HEK293T (cell line): ENCODE measurements at places on chromosomes 3 and 15.

GRCh38 chr3:167742338-167742737, 6.8 kb downstream of the SERPINI1 start:
- no peak for DNase-seq

GRCh38 chr3:50486219-50486888, 17.1 kb downstream of the CACNA2D2 start:
- DNase-seq: no peak

DNA sequence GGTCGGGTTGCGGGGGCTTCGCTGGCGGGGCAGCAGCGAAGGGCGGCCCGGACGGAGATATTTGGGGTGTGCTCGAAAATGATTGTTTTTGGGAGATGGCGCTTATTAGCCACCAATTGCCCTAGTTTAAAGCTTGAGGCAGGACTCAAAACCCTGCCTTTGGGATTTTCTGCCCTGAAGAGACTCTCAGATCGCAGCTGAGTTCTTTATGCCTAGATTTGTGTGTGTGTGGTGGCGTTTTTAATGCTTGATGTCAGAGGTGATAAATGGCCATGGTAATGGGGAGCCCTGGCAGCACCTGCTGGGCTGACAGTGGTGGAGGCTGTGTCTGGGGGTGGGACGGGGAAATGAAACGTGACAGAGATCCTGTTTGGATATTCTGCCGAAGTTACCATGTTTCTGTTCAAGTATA, 604 bp downstream of the KCTD6 start:
- DNase-seq: no peak

GRCh38 chr15:42461261-42461660, 29.7 kb downstream of the ZNF106 start:
- DNase-seq: no peak

DNA sequence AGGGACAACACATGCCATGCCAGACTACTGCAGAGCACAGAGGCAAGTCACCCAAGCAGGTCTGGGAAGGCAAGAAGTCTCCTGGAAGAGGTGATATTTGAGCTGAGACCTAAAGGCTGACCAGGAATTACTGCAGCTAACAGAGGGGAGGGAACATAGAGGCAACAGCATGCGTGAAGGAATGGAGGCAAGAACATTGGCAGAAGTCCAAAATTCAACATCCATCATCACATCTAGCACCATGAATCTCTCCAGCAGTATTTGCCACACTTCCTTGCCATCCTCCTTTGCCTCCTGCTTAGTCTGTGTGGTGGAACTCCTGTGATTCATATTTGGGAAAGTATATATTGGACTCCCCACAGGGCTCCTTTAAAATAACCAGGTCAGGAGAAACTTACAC, 870 bp upstream of the TSEN2 start:
- DNase-seq: no peak

GRCh38 chr3:61600195-61600594, 38.8 kb downstream of the PTPRG start:
- DNase-seq: no peak

DNA sequence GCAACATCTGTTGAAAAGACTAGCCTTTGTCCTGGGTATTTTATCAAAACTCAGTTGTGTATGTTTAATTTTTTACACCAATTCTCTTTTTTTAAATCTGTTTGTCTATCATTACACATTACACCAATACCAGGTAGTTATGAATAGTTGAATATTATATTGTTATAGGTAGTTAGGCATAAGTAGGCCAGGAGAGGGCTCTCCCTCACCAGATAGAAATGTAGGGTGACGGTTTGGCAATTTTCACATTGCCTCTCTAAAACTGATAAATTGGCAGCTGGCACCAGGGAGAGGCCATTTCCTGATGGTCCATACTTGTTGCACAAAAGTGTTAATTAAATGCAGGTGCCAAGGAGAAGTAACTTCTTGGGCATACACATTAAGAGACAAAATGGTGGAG, 483.1 kb upstream of the EPHA6 start:
- DNase-seq: no peak

DNA sequence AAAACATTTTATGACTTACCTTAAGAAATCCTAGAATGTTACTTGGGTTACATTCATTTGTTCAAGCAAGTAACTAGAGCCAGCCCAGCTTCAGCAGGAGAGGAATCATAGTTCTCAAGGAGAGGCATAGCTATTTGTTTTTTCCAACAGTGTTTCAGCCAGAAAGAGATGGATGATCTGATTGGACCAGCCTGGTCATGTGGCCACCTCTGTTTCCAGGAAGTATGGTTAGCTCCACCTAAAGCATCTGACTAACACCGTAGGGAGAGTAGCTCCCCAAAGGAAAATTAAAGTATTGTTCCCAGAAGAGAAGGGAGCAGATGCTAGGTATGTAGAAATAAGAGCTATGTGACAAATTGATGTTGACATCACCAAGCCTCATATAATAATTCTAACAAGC, 417.1 kb downstream of the TAFA4 start:
- DNase-seq: no peak

DNA sequence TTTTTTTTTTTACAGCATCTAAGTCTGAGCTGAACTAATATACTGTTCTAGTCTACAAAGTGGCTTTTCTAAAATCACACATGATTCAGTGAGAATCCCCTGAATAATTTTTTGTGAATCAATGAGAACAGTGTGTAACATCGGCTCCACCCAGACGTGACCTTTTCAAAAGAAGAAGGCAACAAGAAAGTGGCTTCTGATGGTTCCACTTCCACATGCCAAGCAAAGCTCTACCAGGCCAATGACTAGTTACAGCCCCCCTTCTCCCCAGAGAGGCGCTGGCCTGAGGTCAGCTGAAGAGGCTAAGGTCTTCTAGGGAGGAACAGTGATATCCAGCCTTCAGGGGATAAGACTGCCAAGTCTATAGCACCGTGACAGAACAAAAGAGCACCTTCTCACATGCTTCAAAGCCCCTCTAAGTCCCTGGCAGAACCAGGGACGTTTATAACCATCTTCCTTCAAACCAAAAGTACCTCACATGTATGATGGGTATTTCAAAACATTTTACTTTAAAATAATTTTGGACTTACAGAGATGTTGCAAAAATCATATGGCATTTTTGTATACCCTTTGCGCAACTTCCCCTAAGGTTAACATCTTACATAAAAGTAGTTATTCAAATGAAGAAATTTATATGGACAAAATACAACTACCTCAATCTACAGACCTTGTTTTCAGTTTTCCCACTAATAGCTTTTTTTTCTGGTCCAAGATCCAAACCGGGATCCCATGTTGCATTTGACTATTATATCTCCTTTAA, 177.9 kb downstream of the OSBPL10 start:
- no peak for DNase-seq

GRCh38 chr3:29514912-29515311, 234.0 kb downstream of the RBMS3 start:
- DNase-seq: no peak

- peak; percentile 47 for DNase-seq
These were observed 162.0 kb downstream of the KLF13 start for GRCh38 chr15:31488437-31489204.

DNA sequence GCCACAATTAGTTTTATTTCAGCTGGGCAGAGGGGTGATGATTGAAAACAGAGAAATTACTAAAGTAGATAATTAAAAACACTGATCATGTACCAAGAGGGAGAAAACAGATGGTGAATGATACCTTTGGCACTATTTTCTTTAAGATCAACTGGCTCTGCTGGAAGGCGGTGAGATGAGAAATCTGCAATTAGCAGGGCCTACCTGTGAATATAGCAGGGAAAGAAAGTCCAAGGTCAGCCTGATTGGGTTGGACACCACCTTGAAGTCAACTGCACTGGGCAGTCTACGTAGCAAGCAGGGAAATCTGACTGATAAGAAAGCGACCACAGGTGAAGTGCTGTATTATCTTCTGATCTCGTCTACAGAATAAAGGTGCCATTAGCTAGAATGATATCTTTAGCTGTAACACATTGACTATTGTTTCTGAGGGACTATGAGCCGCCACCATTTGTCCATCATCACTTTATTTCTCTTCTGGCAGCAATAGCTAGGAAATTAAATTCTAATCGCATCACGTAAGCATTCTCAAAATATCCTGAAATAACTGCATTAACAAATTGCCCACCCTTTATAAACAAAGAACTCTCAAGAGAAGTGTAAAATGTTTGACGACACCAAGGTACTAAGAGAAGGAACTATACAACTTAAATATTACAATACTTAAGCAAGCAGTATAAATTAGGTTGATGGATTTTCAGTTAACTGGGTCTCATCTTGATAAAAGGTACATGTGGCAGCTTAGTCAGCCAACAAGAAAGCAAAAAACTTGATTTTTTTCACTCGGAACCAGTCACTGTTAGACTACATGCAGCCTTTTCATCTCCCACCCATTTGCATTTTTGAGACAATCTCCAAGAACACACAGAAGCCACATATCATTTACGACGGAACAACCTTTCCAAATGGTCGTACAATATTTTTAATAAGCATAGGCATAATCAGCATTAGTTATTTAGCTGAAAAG, 1.3 kb downstream of the NEDD4 start:
- DNase-seq: no peak

GRCh38 chr15:87591582-87591981, 665.0 kb downstream of the NTRK3 start:
- DNase-seq: no peak

- no peak for DNase-seq
These were observed 264.0 kb downstream of the TIGIT start for GRCh38 chr3:114557791-114558190.

GRCh38 chr15:91202510-91203102, 102.5 kb downstream of the SV2B start:
- no peak for DNase-seq

- peak; percentile 30 for DNase-seq
These were observed 103.6 kb upstream of the THSD4 start for GRCh38 chr15:71011503-71012155.

- no peak for DNase-seq
These were observed 158.1 kb upstream of the CTDSPL start for GRCh38 chr3:37703626-37704025.

GRCh38 chr15:94099574-94099960, 131.8 kb upstream of the MCTP2 start:
- no peak for DNase-seq

GRCh38 chr15:31453558-31454318, 127.1 kb downstream of the KLF13 start:
- no peak for DNase-seq

- DNase-seq: no peak
These were observed 16.4 kb downstream of the SLCO2A1 start for GRCh38 chr3:134013280-134013679.

DNA sequence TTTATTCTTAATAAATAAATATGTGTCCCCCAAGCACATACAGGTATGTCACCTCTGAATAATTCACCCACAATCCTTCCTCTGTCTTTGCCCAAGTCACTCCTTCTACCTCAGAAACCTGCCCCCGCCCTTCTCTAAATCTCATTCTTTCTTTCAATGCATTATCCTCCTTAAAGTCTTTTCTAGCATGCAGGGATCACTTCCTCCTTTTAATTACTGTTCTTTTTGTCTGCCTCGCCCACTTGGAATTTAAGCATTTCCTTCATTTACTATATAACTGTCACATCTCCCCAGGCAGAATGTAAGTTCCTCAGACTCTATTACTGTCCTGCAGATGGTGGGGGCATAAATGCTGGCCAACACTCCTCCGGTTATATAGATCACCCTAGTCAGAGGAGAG, 7.8 kb downstream of the CCDC80 start:
- DNase-seq: no peak

- DNase-seq: no peak
These were observed 37.2 kb downstream of the AP4E1 start for GRCh38 chr15:50945725-50946124.

DNA sequence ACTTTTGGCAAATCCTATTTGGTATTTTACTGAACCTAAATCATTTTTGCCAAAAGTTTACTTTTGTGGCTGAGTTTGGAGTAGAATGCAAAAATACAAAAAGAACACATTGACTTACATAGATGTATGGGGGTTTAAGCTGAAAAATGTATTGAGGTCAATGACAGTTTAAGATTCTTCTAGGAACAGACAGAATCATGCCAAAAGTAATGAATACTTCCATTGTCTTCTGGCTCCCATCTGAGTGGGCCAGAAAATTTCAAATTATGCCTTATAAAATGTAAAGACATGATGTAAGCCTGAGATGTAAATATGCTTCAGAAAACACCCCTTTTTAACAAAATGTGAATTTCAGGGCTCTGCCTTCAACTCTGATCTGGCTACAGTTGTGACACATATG, 375.1 kb upstream of the DPH6 start:
- no peak for DNase-seq

- no peak for DNase-seq
These were observed 46.8 kb downstream of the BHLHE40 start for GRCh38 chr3:5026046-5026362.

GRCh38 chr15:55277116-55277564, 12.5 kb downstream of the RAB27A start:
- DNase-seq: no peak

DNA sequence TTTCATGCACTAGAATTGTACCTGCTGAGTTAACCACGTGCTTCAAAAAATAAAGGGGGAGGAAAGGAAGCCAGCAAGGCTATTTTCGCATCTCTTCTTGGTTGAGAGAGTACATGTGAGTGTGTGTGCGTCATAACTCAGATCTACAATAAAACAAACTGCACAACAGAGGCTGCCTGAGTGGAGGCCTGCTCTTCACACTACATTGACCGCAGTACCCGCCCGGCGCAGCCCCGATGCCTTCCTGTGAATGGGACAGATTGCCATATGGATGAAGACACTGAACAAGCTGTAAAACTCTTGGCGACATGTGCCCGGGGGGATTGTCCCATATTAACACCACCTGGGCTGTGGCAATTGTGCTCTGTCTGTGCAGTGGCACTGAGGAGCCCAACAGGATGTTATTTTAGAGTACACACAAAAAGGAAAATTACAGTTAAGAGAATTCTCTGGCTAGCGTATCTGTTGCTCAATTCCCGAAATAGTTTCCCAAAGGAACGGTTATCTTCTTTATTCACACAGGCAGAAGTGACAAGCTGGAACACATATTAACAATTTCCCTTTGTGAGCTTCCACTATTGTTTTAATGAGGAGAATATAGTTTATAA, 551.5 kb downstream of the FOXP1 start:
- no peak for DNase-seq

DNA sequence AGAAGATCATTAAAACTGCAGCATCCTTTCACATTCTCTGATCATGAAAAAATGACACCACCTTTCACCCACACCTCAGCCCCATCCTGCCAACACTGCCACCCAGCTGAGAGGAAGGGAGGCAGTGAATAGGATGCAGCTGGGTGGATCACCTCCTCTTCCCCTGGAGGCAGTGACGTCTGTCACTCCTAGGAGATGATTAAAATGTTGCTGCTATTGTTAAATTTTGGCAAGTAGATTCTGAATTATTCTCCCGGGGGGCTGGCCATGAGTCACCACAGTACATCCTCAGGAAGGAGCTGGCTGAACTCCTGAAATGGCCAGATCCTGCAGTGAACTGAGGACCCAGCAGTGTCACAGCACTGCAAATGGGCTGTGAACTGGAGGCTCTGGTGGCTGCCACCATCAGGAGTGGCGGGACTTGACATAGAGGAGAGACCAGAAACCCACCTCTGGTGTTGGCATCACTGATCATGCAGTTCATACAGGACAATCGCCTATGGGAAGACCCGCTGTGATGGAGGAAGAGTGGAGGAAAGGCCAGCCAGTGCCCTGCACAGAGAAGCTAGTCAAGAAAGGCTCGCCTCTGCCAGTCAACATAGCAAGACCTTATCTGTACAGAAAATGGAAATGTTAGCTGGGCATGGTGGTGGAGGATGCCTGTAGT, 199.1 kb downstream of the FAM43A start:
- no peak for DNase-seq
